Stimulated activated CD4-positive, alpha-beta T cell treated with anti-CD3 and anti-CD28 coated beads, Interleukin-15, amount 100 ng/mL, for 24 hours (primary cell): ENCODE measurements at places on chromosomes 11 and 22.
A peak's percentile ranks its signal among the peaks of the same experiment; 100 is the strongest.

GRCh38 chr11:110508786-110509185, 79.0 kb downstream of the FDX1 start:
- no peak for DNase-seq

GRCh38 chr11:34492806-34493414, 20.7 kb downstream of the ELF5 start:
- peak; percentile 58 for DNase-seq

DNA sequence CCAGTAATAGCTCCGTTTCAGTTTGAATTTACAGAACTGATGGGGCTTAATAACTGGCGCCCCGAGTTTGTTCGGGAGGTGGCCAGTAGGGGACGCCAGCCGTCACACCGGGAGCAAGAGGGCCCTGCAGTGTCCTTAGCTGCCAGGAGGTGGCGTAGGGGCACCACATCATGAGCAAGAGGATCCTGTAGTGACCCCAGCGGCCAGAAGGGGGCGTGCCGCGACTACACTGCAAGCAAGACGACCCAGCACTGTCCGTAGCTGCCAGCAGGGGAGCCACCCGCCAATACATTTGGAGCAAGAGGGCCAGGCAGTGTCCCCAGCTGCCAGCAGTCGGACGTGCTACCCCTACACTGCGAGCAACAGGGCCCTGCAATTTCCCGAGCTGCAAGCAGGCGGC, 663.7 kb upstream of the B3GAT1 start:
- DNase-seq: peak; percentile 76

DNA sequence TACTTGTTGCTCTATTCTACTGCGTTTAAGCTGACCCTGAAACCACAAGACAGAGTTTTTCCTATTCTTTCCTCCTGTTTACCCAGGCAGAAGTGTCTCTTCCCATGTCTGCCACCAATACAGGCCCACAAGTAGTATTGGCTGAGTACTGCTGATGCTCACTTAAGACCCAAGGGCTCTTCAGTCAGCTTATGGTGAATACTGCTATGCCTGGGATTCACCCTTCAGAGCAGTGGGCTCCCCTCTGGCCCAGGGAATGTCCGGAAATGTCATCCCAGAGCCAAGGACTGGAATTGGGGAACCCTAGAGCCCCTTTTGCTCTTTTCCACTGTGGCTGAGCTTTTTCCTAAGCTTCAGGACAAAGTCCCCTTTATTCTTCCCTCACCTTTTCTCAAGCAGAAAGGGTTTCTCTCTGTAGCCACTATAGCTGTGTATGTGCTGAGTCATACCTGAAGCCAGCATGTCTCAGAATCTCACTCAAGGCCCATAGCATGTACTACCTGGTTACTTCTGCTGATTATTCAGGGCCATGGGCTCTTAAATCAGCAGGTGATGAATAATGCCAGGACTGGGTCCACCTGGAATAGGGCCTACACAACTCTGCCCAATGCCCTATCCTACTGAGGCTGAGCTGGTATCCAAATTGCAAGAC, 745.8 kb upstream of the ANO5 start:
- no peak for DNase-seq

GRCh38 chr11:82049199-82049598, 684.5 kb downstream of the FAM181B start:
- DNase-seq: no peak

GRCh38 chr11:135073381-135073780, 661.3 kb upstream of the B3GAT1 start:
- DNase-seq: no peak
